Glutamatergic neuron (in vitro differentiated cells): ENCODE measurements at places on chromosomes 5 and 9. TPM values are rescaled to one million over a fixed set of nuclear protein-coding genes. Genes with fewer than 3 reads are reported as not detected.

The TEX48 gene
- total RNA-seq = not detected

The SCGB3A2 gene
- 1.2 TPM for total RNA-seq

The ZNF454 gene
- 9.3 TPM for total RNA-seq

The TAL2 gene
- total RNA-seq = 1.6 TPM

The BAAT gene
- total RNA-seq = 0.54 TPM

The SLC28A3 gene
- not detected for total RNA-seq

The SHC3 gene
- total RNA-seq = 0.83 TPM

The COMMD10 gene
- total RNA-seq = 22.9 TPM

The GPR151 gene
- not detected for total RNA-seq

The DRD1 gene
- total RNA-seq = not detected

The PCDHB6 gene
- total RNA-seq = 7.2 TPM

The LHX3 gene
- total RNA-seq = 0.81 TPM

The MEIKIN gene
- not detected for total RNA-seq

The ADAMTSL2 gene
- total RNA-seq = 1.3 TPM

The CACNA1B gene
- 84.4 TPM for total RNA-seq

The ZNF79 gene
- 10.0 TPM for total RNA-seq

The HAND1 gene
- 0.47 TPM for total RNA-seq

The SPINK13 gene
- not detected for total RNA-seq

The NADK2 gene
- 24.2 TPM for total RNA-seq

The CCDC152 gene
- total RNA-seq = 13.4 TPM

The ACOT12 gene
- not detected for total RNA-seq

The SLC36A1 gene
- total RNA-seq = 117 TPM

The CDKN2B gene
- 0.93 TPM for total RNA-seq

The DBH gene
- 1.8 TPM for total RNA-seq

The CDC20B gene
- 0.34 TPM for total RNA-seq

The SEC24A gene
- total RNA-seq = 23.8 TPM

The OGN gene
- not detected for total RNA-seq

The ENTREP1 gene
- total RNA-seq = 1.0 TPM

The C9orf78 gene
- total RNA-seq = 46.1 TPM

The CA9 gene
- not detected for total RNA-seq

The LAMC3 gene
- total RNA-seq = 0.17 TPM

The FOXD4 gene
- 0.76 TPM for total RNA-seq

The SLC46A2 gene
- total RNA-seq = not detected

The DYNC2I2 gene
- 15.0 TPM for total RNA-seq

The ATP6V1G1 gene
- 156 TPM for total RNA-seq

The IL3 gene
- total RNA-seq = not detected

The MSX2 gene
- total RNA-seq = not detected

The FOXD4L6 gene
- total RNA-seq = not detected

The IL13 gene
- total RNA-seq = not detected

The ACTBL2 gene
- not detected for total RNA-seq

The GRIN1 gene
- total RNA-seq = 5.5 TPM

The MRPL22 gene
- 38.4 TPM for total RNA-seq

The ARID3C gene
- not detected for total RNA-seq

The LCN15 gene
- total RNA-seq = 1.9 TPM

The TMEM215 gene
- 0.27 TPM for total RNA-seq

The GAPT gene
- not detected for total RNA-seq

The PRUNE2 gene
- total RNA-seq = 63.8 TPM
